Activated T-cell treated with anti-CD3 and anti-CD28 coated beads for 48 hours (primary cell): ENCODE measurements at places on chromosomes 16 and 17.
A peak's percentile ranks its signal among the peaks of the same experiment; 100 is the strongest.

- DNase-seq, result no peak
These were observed 23.2 kb upstream of the ANKFN1 start for GRCh38 chr17:56130026-56130425.

GRCh38 chr17:6159541-6160231 lies 89.5 kb downstream of the WSCD1 start:
- no peak for DNase-seq

GRCh38 chr16:56113223-56113622 lies 78.1 kb upstream of the GNAO1 start:
- no peak for DNase-seq

DNA sequence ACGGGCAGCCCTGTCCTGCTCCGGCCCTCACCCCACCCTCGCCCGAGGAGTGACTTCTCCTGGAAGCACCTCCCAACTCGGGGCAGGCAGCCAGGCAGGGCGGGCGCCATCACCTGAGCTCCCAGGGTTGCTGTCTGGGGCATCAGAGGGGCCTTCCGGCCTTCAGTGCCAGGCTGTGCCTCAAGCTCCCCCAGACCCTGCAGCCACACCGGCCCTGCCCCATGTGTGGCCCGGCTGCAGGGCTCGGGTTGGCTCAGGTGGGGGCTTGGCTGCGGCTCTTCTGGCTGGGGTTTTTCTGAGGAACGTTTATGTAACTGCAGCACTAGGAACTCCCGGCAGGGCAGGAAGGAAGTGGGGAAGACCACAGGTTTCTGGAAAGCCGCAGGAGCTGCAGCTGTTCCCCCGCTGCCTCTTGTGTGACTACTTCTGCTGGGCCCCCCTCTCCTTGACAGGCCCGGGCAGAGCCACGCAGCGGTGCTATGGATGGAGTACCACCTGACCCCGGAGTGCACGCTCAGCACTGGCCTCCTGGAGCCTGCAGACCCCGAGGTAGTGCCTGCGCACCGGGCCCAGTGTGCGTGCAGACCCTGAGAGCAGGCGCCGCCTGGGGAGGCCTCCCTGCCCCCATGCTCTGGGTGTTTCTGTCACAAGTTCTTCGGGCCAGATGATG lies 45.6 kb downstream of the PRMT7 start:
- DNase-seq, result peak; percentile 59

DNA sequence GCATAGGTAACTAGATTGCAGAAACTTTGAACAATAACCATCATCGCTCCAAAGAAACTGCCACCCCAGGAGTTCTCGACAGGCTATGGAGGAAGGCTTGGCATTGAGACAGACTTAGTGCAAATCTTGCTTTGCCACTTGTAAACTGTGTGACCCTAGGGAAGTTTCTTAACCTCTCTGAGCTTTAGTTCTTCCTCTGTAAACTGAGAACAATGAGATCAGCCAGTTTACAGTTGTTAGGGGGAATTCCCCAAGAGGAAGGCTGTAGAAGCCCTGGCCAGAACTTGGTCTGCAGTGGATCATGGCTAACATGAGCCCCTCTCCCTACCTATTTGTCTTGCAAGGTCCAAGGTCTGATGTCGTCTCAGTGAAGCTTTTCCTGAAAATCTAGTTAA lies 78.9 kb downstream of the NT5M start:
- DNase-seq, result no peak
